ENCODE measurements at places on chromosomes 3 and 15. TPM values are rescaled to one million over a fixed set of nuclear protein-coding genes. Genes with fewer than 3 reads are reported as not detected.

P2RY1 gene
- 17.9 TPM for total RNA-seq

CGGBP1 gene
- total RNA-seq, result 53.3 TPM

DNA sequence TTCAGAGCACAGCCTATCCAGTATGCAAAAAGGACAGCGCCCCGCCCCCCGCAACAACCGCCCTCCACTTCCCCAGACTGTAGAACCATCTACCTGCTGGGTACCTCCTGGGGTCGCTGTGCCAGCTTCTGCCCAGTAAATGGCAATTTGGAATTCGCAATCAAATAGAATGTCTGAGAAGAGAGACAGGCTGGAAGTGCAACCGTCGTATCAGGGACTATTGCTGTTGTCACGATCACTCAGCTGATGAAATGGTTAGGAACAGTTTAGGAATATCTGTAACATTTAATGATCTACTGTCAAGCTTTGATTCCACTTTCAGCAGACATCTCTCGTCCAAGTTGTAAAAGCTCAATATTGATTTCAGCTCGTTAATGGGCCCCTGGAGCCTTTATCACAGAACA lies 13.3 kb upstream of the PARL start:
- no peaks in the 10 kb centered on the region for H3K36me3 ChIP-seq
- no peak overlapping the region for H3K27ac ChIP-seq
- DNase-seq, result no peak
- no peaks in the 10 kb centered on the region for H3K4me1 ChIP-seq

- DNase-seq, result no peak
- no peak overlapping the region for H3K4me3 ChIP-seq
- peaks cover 50% of the 10 kb centered on the region for H3K4me1 ChIP-seq
These were observed 1.4 kb upstream of the DIS3L start for GRCh38 chr15:66291816-66292570.

GRCh38 chr3:143972505-143973258 lies 1.1 kb downstream of the DIPK2A start:
- no peaks in the 10 kb centered on the region for H3K27me3 ChIP-seq
- no peaks in the 10 kb centered on the region for H3K36me3 ChIP-seq
- H3K4me3 ChIP-seq, result peak overlapping the region; percentile 95
